Stimulated activated CD4-positive, alpha-beta T cell treated with anti-CD3 and anti-CD28 coated beads, TNF-alpha, amount 100 ng/mL, for 24 hours (primary cell): ENCODE measurements at places on chromosomes 2 and 18.

GRCh38 chr2:184599054-184599871, 934 bp downstream of the ZNF804A start:
- no peak for DNase-seq

- DNase-seq = no peak
Observed at GRCh38 chr2:240752209-240752608, 60.5 kb downstream of the AQP12A start.

GRCh38 chr2:29733965-29734364, 187.4 kb downstream of the ALK start:
- DNase-seq = no peak

GRCh38 chr2:109247340-109247739, 118.3 kb downstream of the SH3RF3 start:
- DNase-seq = no peak

DNA sequence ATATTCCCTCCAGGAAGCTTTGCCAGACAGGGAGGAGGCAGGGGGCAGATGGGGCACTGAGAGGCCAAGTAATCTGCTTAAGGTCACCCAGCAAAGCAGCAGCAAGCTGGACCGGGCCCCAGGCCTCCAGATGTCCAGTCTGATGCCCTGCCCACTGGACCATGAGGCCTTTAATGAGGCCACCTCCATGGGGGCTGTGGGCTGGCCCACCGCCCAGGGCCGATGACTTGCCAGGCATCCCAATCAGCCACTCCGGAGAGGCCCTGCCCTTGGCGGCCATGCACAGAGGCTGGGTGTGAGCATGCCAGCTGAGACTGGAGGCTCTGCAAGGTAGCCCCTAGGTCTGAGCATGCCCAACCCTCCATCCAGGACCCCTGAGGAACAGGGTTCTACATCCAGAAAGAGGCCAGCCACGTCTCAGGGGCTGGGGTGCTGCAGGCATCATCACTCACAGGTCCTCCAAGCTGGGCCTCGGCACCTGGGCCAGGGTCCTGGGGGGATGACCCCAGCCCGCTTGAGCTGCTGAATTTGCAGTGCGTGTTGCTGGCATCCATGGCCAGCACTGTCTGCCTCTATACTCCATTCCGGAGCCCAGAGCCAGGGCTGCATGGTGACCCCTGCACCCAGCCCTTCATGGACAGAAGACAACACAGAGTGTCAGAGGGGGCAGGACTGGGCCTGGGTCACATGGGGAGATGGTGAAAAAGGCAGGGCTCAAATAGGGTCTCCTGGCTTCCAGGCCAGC, 164.2 kb downstream of the INHBB start:
- no peak for DNase-seq
